ENCODE measurements at places on chromosomes 1 and 21. TPM values are rescaled to one million over a fixed set of nuclear protein-coding genes. Genes with fewer than 3 reads are reported as not detected.
A peak's percentile ranks its signal among the peaks of the same experiment; 100 is the strongest.

- DNase-seq, result no peak
Measured at GRCh38 chr1:178682429-178682828, 42.6 kb upstream of the RALGPS2 start.

DNA sequence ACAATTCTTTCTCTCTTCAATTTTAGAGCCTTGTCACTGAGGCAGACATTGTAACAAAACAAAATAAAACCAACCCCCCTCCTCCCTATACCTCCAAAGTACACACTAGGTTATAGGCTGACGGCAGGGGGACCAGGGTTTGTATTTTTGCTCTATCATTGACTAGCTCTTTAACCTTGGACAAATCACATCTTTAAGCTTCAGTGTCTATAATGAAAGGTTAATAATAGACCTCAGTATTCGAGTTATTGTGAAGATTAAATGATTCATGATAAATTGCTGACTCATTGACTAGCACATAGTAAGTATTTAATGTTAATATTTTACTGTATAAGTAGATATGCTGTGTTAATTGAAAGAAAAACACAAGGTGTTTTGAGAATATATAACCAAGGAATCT is 1267.6 kb upstream of the ADGRL2 start:
- DNase-seq, result no peak

- DNase-seq, result no peak
Measured at GRCh38 chr1:44110916-44111315, 7.7 kb upstream of the KLF17 start.

Gene TARDBP
- total RNA-seq, result 139 TPM

DNA sequence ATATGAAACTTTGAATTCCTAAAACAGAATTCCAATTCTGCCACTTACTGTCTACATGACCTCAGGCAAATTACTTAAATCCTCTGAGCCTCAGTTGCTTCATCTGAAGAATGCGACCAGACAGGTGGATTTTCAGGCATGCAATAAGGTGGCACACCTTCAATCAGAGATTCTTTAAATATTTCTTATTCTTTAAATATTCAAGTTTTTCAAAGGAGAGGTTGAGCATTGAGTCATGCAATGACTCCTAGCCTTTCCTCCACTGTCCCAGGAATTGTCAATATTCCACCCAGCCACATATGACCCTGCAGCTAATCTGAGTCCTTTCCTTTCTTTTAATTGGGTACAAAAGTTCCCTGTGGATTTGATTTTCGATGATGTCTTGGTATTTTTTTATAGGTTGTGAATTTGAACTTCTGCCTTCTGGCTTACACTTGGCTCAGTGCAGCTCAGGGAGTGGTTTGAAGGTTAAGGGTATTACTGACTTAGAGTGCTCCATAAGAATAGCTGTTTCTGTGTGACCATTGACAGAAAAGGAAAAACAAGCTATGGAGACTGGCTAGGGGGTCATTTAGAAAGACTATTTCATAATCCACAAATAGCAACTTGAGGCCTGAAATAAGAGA is 52.2 kb upstream of the PRDX6 start:
- DNase-seq, result no peak

DNA sequence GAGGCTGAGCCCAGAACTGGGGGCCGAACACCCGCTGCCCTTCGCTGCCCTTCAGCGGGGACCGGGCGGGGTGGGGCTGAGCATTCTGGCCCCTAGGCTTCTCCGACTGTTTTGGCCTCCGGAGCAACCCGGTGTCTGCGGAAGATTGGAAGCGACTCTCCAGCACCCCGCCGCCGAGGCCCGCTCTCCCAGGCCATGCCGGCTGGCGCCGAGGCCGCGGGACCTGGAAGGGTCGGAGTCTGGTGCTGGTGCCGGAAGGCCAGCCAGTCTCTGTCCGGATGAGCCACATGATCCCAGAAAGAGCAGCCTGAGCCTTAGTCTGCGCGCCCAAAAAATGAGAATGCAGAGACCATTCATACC is 272.0 kb downstream of the FOXD2 start:
- DNase-seq, result no peak

Gene ROR1
- 22.4 TPM for total RNA-seq

DNA sequence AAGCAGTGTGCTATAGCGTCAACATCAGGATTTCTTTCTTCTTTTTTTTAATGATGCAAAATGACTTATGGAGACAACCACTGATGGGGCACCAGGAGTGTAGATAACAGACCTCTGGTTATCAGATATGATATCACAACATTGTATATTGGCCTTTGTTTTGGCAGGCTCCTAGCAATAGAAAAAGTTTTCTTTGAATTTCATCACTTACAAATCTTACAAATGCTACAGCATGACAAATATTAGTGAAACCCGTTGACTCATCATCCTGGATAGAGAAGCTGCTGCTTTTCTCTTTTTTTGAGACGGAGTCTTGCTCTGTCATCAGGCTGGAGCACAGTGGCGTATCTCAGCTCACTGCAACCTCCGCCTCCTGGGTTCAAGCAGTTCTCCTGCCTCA is 92.9 kb downstream of the LTN1 start:
- DNase-seq, result peak; percentile 40
